Forelimb muscle (tissue), 1 donor: ENCODE measurements at places on chromosomes 3 and 15. TPM values are rescaled to one million over a fixed set of nuclear protein-coding genes. Genes with fewer than 3 reads are reported as not detected.

DNA sequence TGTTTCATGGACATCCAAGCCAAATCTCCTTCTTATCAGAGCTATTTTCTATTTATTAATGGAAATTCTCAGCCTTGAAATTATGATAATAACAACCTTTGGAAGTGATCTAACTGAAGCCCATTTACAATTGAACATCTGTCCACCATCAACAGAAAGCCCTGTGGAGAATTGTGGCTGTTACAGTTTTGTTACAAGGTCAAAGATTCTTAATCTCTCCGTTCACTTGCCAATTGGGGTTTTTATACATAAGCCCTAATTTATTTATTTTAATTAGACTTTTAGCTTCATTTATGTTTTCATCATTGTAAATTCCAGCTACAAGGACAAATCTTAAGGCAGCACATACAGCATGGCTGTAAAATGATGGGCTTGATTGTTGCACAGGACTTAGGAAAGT lies 3.3 kb downstream of the CERS3 start:
- no peak for DNase-seq

GRCh38 chr3:156264771-156265170 lies 144.4 kb downstream of the KCNAB1 start:
- DNase-seq = no peak

- DNase-seq = no peak
Observed at GRCh38 chr15:34621675-34622074, 38.2 kb upstream of the GOLGA8B start.

GRCh38 chr15:73900095-73900712 lies 26.1 kb upstream of the LOXL1 start:
- DNase-seq = no peak

GRCh38 chr15:67110958-67111864 lies 45.8 kb downstream of the SMAD3 start:
- no peak for DNase-seq

DNA sequence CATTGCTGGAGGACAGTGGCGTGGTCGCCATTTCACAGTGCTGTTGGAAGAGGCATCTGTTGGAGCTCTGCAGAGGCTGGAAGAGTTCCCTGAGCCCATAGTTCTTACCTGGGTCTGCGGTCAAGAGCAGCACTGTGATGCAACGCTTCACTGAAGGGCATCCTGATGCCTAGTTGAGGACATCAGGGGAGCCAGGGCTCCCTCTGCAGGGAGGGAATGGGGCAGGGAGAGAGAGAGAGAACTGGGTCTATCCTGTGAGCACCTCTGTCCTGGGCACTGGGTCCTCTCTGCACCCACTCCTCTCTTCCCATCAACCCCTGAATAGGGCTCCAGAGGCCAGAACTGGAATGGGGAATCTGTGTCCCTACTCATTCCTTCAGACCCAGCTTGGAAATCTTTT lies 23.9 kb upstream of the MOBP start:
- no peak for DNase-seq

GRCh38 chr3:175433026-175433674 lies 574.0 kb downstream of the NAALADL2 start:
- DNase-seq = no peak

DNA sequence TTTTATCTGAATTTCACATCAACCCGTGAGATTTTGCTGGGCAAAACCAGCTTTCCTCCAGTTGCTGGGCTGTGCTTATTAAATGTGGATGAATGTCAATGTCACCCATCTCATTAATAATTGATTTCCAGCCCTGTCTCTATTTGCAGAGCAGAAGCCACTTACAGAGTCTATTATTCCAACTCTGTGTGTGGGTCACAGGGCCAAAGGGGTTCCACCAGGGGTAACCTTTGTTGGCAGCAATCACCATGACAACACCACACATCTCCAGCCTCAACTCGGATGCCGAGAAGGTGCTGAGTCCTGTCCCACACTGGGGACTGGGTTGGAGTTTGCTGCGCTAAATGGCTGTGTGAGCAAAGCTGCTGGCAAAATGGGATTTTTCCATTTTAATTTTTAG lies 51.1 kb upstream of the WNT5A start:
- no peak for DNase-seq

DNA sequence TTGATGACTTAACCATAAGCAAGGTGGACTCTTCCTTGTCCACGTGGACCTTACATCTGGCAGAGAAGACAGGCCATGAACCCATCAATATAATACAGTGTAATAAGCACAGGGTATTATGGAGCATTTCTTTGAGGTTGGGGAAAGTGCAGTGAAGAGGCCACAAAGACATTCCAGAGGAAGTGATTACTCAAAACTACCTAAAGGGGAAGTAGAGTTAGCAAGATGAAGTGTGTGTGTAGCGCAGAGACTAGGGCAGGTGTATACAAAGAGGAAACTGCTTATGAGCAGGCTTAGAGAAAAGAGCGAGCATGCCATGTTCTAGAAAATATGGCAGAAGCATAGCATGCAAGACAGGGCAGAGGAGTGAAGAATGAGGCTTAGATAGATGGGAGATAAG lies 17.9 kb downstream of the CP start:
- no peak for DNase-seq

DNA sequence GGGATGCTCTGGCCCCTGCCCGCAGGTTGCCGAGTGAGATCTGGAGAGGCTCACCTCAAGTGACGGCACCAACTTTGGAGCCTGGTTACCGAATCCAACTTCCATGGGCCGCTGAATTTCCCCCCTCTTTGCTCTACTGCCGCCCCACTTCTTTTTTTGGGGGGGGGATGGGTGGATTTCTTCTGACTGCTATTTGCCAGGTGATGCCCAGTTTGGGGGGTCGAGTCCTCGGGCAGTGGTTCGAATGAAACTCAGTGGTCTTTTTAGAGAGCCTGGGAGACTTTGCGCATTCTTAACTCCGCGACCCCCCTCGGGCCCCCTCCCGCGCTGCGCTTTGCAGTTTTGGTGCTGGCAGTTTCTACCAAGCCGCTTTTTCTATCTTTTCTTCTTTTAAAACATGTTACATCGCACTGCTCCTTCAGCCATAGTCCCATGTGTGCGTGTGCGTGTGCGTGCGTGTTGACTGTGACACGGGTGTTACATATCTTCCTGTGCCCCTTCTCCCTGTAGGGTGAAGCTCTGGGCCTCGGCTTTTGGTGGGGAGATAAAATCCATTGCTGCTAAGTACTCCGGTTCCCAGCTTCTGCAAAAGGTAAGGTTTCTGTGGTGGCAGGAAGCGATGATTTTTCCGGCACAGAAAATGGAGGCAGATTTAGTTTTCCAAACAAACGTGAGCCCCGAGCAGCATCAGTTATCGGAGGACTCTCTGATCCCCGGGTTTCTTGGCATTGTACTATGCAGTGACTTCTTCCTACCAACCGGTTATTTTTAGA lies 837 bp downstream of the CACNA2D3 start:
- no peak for DNase-seq

GRCh38 chr15:51307811-51308210 lies 30.6 kb downstream of the CYP19A1 start:
- no peak for DNase-seq

DNA sequence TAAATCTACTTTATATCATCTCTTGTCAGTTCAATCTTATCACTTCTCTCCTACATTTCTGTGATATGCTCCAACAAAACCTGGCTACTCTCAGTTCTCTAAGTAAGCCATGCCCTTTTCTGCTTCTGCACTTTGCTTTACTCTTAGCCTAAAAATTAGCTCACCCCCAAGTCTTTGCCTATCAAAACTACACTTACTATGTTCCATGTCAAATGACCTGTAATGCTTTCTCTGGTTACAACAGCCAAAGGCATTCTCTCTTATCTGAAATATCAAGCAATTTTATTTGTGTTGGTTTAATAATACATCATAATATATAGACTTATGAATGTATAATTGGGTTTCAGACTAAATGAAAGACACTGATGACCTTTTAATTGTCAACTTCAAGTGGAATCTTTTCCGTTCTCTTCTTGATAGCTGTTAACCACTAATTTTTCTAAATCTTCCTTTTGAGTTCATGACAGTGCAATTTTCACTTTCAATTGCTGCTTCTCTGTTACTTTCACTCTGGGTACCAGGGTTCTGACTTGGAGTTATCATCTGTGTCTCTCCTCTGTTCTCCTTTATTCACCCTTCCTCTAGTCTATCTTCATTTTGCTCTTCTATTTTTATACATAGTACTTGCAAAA lies 619.0 kb upstream of the GOLIM4 start:
- no peak for DNase-seq

DNA sequence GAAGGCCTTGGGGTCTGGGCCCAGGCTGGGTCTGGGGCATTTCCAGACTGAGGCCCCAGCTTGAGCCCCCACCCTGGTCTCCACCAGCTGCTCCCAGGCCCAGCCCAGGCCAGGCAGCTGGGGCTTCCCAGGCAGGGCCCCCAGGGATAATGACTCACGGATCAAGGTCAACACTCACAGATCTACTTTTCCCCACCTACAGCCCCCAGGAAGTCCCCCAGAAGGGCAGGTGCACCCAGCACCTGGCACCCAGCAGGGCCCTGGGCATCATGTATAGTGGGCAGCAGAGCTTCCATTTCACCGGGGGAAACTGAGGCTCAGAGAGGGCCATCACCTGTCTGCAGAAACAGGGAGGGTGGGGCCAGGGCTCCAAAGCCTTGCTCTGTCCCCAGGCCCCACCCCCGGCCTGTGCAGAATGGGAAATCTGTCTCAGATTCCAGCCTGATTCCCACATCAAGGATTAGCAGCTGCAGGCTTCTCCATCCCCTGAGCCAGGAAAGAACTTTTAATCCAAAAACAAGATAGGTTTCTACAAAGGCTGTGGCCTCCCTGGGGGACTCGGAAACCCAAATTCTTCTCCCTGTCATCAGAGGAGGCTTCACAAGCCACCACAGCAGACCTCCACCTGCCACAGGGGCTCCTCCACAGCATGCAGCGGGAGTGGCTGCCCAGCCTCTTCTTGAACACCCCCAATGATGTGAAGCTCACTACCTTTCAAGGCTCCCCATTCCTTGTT lies 49.8 kb downstream of the IQSEC1 start:
- DNase-seq = no peak

DNA sequence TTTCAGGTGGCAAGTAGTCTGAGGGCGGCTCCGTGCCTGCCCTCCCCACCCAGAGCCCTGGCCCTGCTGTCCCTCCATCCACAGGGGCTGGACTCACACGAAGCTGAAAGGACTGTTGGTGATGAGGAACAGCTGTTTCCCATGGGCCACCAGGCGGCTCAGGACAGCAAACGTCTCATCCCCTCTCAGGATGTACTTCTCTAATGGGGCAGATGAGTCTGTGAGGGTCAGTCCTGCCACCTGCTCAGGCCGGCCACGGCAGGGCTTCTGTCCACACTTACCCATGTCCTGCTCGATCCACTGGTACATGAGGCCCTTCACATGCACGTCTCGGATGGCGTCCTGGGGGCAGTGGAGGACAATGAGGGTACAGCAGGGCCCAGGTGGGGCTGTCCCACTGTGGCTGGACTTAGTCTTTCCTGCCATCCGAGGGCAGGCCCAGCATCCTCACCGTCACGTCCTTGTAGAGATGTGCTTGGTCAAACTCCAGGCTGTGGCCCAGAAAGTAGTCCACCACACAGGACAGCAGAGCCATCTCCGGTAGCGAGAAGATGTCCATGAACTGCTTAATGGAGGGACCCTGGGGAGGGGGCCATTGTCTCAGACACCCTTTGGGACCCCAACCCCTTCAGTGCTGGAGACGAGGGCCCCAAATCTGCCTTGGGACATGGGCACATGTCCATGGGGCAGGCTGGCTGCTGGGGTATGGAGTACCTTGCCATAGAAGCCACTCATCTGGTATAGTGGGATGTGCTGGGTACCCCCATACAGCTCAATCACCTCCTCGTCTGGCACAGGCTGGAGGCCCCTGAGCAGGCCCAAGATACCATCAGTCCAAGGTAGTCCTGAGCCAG lies 5.7 kb downstream of the NT5DC2 start:
- DNase-seq = no peak

GRCh38 chr15:52143873-52144272 lies 31.3 kb upstream of the BCL2L10 start:
- no peak for DNase-seq

DNA sequence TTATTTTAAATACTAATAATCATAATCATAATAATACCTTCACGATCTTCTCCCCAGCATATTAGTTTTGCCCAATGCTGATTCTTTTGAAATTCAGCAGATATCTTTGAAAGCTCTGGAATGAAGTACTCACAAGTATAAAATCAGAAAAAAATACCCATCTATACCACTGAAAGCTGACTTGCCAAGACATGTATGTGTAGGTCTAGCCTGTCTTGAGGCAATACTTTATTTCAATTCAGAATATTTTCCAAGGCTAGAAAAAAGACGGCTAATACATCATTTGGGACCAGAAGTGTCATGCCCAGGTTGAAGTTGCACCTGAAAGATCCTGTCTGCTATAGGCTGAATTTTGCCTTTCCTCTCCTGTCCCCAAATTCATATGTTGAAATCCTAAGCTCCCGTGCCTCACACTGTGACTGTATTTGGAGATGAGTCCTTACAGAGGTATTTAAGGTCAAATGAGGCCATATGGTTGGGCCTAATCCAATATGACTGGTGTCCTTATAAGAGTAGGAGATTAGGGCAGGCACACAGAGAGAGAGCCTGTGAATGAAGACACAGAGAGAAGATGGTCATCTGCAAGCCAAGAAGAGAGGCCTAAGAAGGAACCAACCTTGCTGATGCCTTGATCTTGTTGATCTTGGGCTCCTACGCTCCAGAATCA lies 255.9 kb upstream of the CMC1 start:
- no peak for DNase-seq

- peak; percentile 19 for DNase-seq
Observed at GRCh38 chr3:14623569-14624051, 28.0 kb upstream of the CCDC174 start.

DNA sequence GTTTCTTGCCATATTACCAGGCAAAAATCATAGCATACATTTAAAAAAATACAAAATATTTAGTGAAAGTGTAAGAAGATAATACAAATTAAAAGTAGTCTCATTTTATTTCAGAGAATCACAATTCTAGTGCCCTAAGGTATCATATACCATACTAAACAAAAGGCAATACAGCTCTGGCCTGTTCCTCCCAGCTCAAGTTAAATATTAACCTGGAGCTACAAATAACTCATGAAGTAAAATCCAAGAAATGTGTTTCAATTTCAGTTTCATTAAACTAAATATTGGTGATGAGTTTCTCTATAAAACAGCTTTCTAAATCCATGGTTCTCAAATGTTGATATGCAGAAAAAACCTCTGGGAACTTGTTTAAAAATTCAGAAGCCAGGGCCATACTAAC lies 67.7 kb downstream of the INO80 start:
- no peak for DNase-seq

GRCh38 chr3:52554026-52554755 lies 17.8 kb downstream of the UQCC5 start:
- DNase-seq = no peak

GRCh38 chr15:68693071-68693470 lies 114.3 kb downstream of the CORO2B start:
- no peak for DNase-seq

PARP15 gene
- 5.9 TPM for polyA plus RNA-seq

GRAMD2A gene
- 2.5 TPM for polyA plus RNA-seq

TMEM39A gene
- polyA plus RNA-seq = 42.6 TPM

NR2E3 gene
- polyA plus RNA-seq = 7.4 TPM

GOLGA8R gene
- 9.1 TPM for polyA plus RNA-seq

ITIH1 gene
- polyA plus RNA-seq = not detected

CTNNB1 gene
- 274 TPM for polyA plus RNA-seq

SCAANT1 gene
- 1.0 TPM for polyA plus RNA-seq
